Heart left ventricle (tissue), 16 donors: ENCODE measurements at places on chromosomes 2 and 18. TPM values are rescaled to one million over a fixed set of nuclear protein-coding genes. Genes with fewer than 3 reads are reported as not detected.

DNA sequence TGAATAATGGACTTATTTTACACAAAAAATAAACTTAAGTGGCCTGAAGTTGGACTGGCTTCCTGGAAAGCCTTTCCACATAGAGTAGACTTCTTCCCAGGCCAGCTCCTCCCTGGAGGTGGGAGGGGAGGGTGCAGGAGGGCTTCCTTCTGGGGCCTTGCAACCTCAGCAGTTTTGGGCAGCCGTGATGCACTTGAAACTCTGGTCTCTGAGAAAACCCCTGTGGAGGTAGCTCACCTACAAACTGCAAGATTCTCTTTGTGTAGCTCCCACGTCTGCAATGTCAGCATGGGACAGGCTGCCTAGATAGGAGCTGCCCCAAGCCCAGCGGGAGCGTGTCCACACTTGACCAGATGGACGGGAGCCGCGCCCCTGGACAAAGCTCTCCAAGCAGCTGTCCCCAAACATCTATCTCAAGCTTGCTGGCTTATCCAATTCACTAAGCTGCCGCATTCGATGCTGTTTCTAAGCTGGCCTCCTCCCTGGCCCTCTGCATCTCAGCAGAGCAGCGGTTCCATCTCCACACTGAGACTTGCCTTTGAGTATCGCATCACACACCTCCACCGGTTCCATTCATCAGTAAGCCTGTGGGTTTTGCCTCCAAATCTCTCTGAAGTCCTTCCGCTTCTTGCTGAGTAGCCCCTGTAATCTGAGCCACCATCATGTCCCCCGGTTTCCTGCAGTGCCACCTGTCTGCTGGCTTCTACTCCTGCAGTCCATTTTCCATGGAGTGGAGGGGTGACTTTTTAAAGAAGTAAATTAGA, 1.6 kb upstream of the LPIN1 start:
- peak overlapping the region; percentile 11 for H3K4me3 ChIP-seq
- H3K36me3 ChIP-seq, result no peaks in the 10 kb centered on the region
- H3K4me1 ChIP-seq, result peaks cover 28% of the 10 kb centered on the region
- no peaks in the 10 kb centered on the region for H3K27me3 ChIP-seq
- no peak for DNase-seq

GRCh38 chr2:101960819-101961337, 30.9 kb upstream of the IL1R2 start:
- H3K4me1 ChIP-seq, result no peaks in the 10 kb centered on the region
- H3K4me3 ChIP-seq, result no peak overlapping the region
- H3K27ac ChIP-seq, result no peak overlapping the region
- H3K27me3 ChIP-seq, result no peaks in the 10 kb centered on the region

DNAH7 gene
- total RNA-seq, result 0.27 TPM

DNA sequence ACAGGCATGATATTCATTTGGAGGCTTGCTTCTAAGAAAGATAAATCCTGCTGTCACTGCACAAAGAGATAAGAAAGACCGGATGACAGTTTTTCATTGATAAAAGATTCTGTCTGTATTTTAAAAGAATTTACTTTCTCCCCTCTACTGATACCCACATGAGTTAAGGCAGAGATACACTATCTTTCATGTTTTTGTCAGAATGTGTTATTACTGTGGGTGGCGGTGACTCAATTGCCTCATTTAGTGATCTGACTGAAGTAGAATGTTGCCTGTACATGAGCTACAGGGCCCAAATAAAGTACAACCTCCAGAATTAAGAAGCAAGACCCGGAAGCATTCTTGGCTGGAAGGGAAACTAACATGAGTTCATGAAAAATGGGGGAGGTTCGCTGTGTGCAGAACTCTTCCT, 480.0 kb downstream of the SLC4A3 start:
- no peak overlapping the region for H3K4me3 ChIP-seq
- no peaks in the 10 kb centered on the region for H3K27me3 ChIP-seq
- H3K27ac ChIP-seq, result no peak overlapping the region
- DNase-seq, result no peak

MAIP1 gene
- 27.1 TPM for total RNA-seq

EFR3B gene
- total RNA-seq, result 6.3 TPM

DNA sequence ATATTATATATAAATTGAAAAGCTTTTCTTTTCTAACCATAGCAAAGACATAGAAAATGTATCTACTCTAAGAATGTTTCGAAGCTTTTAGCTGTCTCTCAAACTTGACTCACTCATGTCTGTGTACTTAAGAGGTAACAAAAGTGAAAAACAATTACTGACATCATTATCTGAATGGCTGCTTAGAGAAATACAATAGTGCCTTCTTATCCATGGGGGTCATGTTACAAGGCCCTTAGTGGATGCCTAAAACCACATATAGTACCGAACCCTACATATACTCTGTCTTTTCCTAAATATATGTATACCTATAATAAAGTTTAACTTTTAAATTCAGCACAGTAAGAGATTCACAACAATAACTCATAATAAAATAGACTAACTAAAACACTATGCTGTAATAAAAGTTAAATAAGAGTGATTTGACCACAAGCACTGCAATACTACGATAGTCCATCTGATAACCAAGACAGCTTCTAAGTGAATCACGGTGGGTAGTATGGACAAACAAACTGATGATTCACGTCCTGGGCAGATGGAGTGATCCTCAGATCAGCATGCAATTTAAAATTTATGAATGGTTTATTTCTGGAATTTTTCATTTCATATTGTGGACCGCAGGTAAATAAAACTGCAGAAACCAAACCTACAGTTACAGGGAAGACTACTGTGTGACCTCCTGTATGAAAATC, 246.2 kb downstream of the XIRP2 start:
- no peaks in the 10 kb centered on the region for H3K4me1 ChIP-seq
- H3K27ac ChIP-seq, result no peak overlapping the region
- no peaks in the 10 kb centered on the region for H3K27me3 ChIP-seq
